ENCODE measurements at places on chromosomes 6 and 20.

- no peak for DNase-seq
Measured at GRCh38 chr6:97023982-97024381, 99.5 kb downstream of the KLHL32 start.

DNA sequence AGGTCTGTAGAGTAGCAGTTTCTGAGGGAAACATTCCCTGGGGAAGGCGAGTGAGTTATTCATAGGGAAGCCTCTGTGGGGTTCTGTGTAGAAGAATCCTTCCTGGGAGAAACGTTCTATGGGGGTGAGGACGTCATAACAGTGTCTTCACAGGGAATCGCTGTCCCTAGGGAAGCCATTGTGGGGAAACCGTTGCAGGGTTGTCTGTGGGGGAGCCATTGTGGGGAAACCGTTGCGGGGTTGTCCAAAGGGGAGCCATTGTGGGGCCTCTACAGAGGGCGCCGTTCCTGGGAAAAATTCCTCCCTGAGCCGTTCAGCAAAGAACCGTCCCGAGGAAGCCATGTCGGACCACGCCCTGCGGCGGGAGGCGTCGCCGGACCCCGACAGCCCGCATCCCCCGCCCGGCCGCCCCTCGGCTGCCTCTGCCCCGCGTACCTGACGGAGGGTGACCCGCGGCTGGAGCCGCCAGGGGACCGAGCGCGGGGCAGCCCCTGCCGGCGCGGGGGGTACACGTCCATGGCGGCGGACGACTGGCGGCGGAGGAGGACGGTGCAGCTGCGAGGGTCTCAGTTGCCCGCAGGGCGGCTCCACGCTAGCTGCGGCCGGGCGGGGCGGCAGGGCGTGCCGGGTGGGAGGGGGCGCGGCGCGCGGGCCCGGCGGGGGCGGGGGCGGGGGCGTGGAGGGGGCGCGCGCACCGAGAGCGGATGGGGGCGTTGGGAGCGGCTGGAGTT is at the start of gene DNAAF9:
DNAAF9 (minus strand) TSS at position 630 of the 731 bp plus-strand sequence; CDS start at position 518, 112 bp downstream.
- peak; percentile 49 for DNase-seq

DNA sequence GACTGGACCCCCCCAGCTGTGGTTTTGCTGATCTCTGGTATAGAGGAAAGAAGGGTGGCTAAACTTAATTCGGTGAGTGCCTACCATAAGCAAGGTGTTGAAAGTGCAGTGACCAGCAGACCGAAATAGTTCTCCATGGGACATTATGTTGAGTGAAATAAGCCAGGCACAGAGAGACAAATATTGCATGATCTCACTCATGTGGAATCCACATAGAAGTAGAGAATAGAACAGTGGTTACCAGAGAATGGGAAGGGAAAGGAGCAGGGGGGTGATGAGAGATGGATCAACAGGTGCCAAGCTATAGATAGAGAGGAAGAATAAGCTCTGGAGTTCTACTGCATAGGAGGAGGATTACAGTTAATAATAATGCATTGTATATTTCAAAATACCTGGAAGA is 9.7 kb upstream of the GCNT2 start:
- DNase-seq: no peak

GRCh38 chr6:151388236-151388635 is 3.1 kb downstream of the ZBTB2 start:
- no peak for DNase-seq

DNA sequence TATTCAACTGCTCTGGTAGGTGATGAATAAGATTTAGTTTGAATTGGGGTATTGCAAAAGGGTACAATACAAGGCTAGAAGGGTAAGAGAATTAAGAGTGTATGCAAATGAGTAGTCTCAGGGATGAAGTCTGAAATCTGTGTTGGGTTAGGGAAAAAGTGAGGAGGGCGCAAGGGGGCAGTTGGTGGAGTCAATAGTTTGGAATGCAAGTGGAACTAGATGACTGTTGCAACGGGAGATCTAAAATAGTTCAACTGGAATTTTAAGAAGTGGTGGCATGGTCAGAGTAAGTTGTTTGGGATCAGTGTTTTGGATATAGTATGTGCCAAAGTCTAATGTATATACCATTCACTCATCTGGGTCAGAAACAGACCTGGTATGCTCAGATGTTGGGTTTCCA is 329.6 kb downstream of the GJA1 start:
- DNase-seq: no peak

DNA sequence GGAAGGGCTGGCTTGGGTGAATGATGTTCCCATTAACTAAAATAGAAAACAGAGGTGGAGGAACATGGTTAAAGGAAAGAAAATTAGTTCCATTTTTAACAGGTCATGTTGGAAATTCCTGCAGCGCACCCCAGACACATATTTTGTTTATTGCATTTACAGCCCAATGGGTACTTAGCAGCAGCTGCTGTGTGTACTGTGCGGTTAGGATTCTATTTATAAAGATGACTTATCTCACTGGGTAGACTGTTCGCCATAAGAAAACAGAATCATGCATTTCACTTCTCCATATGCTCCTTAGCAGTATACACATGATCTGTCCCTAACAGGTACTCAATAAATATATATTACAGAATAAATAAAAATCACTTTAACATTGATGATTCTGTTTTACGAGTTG is 135.8 kb downstream of the SLC35F1 start:
- DNase-seq: no peak

- no peak for DNase-seq
Measured at GRCh38 chr6:3808759-3809514, 40.2 kb upstream of the FAM50B start.

DNA sequence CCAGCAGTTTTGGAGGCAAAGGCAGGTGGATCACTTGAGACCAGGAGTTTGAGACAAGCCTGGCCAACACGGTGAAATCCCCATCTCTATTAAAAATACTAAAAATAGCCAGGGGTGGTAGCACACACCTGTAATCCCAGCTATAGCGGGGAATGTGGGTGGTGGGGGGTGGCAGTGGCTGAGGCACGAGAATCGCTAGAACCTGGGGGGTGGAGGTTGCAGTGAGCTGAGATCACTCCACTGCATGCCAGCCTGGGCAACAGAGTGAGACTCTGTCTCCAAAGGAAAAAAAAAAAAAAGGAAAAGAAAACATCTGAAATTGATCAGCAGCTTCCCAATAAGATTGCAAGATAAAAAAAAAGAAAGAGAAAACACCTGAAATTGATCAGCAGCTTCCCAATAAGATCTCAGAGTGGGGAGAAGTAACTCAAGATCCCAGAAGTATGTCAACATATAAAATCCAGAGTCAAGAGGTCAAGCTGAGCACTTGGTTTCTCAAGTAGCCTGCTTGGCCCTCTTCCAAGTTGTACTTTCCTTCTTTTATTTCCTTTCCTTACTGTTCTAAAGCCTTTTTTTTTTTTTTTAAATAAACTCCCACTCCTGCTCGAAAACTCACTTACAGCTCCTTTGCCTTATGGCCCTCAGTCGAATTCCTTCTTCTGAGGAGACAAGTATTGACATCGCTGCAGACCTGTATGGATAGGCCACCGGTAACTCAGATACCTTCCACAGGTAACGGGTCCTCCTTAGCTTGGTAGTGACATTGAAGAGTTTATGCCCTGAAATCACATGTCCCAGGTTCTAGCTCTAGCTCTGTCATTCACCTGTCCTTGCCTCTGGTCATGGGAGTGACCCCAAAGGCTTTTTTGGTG is 368.5 kb upstream of the SYNCRIP start:
- DNase-seq: no peak

DNA sequence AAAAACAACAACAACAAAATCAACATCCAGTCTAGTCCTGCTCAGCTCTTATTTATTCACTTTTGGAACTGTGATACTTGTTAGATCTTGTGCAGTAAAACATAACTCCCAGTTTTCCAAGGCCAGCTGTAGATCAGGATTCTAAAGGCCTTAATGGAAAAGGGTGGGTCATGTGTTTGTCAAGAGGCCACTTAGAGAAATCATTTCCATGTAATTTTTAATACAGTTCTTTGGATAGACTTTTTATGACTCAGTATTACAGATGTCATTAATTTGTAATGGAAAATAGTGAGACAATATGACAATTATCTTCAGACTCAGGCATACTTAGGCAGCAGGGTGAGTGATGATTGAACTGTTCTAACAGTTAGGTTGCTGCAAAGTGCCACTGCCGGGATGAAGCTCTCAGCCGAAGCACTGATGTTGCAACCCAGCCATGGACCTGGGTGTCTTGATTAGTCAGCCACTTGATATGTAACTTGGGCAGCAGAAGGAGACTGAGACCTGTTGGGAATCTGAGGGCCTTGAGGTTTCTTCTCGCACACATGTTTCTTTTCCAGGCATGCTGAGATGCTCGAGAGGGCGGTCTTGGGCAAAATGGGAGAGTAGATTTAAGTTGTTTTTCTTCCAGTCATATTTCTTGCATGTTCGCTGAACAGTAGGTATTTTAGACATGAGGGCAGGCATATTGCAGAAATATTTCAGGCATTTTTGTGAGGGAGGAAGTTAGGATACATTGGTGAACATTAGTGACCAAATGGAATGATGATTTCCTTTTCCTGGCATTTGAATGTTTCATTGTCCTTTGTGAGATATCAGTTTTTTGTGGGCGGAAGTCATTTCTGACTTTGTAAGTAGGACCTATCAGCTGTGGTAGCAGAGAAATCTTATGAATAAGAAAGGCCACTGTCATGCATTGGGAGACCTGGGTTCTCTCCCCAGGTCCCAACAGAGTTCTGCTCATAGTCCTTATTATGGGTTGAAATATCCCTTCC is 52.3 kb downstream of the SLX4IP start:
- DNase-seq: no peak

- DNase-seq: no peak
Measured at GRCh38 chr20:11350126-11351005, 567.3 kb upstream of the BTBD3 start.

DNA sequence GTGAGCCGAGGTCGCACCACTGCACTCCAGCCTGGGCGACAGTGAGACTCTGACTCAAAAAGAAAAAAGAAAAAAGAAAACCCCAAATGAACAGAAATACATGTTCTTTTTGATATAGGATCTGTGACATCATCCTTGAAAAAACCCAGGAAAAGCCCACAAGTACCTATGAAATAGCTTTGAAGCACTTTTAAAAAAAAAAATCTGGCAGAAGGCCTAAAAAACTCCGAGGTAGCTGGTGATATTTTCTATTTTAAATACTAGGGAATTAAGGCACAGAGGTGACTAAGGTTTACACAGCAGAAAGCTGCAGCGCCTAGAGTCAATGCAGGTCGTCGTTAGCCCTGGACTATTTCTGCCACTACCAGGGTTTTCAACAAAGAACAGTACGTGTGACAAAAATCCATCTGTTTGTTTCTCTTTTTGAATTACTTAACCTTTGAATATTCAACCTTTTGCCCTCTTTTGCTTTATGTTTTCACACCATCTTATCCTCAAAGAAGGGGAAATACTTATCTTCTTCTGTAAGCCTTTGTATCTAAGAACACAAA is 39.4 kb upstream of the EEF1A1 start:
- no peak for DNase-seq

DNA sequence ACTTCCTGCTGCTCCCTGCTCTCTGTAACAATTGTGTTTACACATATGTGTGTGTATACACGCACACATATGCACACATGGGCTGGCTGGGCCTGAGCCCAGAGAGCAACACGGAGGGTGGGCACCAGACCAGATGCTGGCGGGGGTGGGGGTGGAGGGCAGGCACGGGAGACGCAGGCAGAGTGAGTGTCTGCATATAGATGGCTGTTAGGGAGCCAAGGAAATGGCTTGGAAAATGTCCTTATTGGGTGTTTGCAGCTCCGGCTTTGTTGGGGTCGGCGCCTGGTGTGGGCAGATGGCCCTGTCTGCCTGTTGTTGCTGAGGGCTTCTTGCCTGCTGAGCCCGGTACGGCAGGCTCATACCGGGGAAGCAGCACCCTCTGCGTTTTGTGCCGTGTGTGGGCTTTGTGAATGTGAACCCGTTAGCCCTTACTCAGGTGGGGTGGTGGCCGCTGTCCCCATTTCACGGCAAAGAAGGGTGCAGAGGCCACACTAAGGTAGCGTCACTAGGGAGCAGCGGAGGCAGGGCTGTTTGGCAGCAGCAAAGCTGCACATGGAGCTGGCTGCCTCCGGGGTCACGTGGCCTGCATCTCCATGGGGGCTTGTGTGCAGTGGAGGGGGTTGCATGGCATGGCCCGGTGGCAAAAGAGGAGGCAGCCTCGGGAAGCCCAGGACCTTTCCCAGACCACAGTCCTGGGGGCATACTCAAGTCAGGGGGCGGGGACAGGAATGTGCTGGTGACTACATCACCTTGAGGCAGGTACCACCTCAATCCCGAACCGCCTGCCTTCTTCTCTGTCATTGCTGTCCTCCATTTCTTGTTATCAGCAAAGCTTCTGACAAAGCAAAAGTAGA is 47.4 kb upstream of the SRF start:
- no peak for DNase-seq

DNA sequence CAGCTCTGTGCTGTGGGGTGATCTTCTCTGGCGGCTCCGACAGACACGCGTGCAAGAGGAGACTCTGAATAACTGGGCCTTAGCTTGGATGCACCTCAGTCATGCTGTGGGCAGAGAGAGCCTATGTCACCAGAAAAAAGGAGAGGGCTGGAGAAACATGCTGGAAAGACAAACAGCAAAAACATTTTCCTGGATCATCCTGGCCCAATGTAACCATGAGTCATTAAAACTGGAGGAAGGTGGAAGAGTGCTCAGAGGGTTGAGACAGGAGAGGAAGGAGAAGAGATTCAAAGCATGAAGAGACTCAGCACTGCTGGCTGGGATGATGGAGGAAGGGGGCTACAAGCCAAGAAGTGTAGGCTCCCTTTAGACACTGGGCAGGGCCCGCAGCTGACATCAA is 292.0 kb downstream of the CDH26 start:
- no peak for DNase-seq
